Heart left ventricle (tissue), 16 donors: ENCODE measurements at places on chromosomes 11 and 22. TPM values are rescaled to one million over a fixed set of nuclear protein-coding genes. Genes with fewer than 3 reads are reported as not detected.
A peak's percentile ranks its signal among the peaks of the same experiment; 100 is the strongest.

The ZC3H7B gene
- 35.6 TPM for total RNA-seq

- H3K36me3 ChIP-seq = no peaks in the 10 kb centered on the region
- H3K27me3 ChIP-seq = no peaks in the 10 kb centered on the region
Observed at GRCh38 chr22:31143038-31143437, 2.7 kb upstream of the PLA2G3 start.

The ISX gene
- total RNA-seq = not detected

The MIAT gene
- total RNA-seq = 0.31 TPM

- no peak overlapping the region for H3K4me3 ChIP-seq
- H3K4me1 ChIP-seq = no peaks in the 10 kb centered on the region
- DNase-seq = no peak
- H3K27ac ChIP-seq = no peak overlapping the region
- no peaks in the 10 kb centered on the region for H3K27me3 ChIP-seq
- H3K36me3 ChIP-seq = no peaks in the 10 kb centered on the region
Observed at GRCh38 chr22:30776476-30776875, 81.8 kb downstream of the OSBP2 start.

DNA sequence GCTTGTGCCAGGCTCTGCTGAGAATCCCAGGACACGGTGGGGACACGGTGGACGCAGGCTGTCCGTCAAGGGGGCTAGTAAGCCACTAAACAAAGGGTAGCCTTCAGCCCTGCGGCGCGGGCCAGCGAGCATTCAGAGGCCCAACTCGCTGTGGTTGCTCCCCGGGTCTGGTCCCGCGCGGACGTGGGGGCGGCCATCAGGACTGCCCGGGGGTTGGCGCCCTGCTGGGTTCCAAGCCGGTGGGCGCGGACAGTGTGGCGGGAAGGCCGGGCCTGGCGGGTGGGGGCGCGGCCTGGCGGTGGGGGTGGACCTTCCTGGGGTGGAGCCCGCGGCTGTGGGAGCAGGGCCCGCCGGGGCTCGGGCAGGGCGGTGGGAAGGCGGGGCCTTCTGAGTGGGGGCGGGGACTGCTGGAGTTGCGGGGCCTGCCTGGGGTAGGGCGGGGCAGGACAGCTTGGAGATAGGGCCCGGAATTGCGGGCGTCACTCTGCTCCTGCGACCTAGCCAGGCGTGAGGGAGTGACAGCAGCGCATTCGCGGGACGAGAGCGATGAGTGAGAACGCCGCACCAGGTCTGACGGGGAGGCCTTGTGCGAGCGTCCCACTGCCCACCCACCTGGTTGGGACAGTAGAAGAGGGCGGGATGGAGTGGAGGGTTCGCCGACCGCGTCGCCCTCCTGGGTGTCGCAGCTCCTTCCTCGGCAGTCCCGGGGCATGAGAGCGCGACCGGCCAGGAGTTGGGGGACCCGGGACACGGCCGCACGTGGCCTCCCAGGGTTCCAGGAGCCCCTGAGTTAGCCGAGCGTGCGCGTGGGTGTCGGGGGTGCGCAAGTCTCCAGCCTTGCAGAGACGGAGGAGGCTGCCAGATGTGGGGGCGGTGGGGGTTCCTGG is at the start of gene SERHL2:
Gene SERHL2 (plus strand): TSS at position 482 of the 887 bp plus-strand sequence. CDS start 65 bp downstream, at position 547.
- H3K27ac ChIP-seq = peak within 1 kb of the TSS; percentile 37
- no peaks in the 10 kb centered on the region for H3K27me3 ChIP-seq
- no peaks in the 10 kb centered on the region for H3K36me3 ChIP-seq
- H3K4me1 ChIP-seq = peaks cover 4% of the 10 kb centered on the region
- DNase-seq = peak; percentile 93

The FJX1 gene
- total RNA-seq = 7.2 TPM

- peak overlapping the region; percentile 80 for H3K27ac ChIP-seq
- H3K4me3 ChIP-seq = no peak overlapping the region
Observed at GRCh38 chr22:50641696-50642607, 14.0 kb upstream of the ARSA start.

GRCh38 chr11:22567759-22568158 is 57.9 kb downstream of the FANCF start:
- H3K27me3 ChIP-seq = no peaks in the 10 kb centered on the region
- H3K27ac ChIP-seq = no peak overlapping the region
- no peaks in the 10 kb centered on the region for H3K36me3 ChIP-seq
- DNase-seq = no peak
- no peak overlapping the region for H3K4me3 ChIP-seq
- no peaks in the 10 kb centered on the region for H3K4me1 ChIP-seq

- H3K27me3 ChIP-seq = no peaks in the 10 kb centered on the region
- peaks cover 20% of the 10 kb centered on the region for H3K4me1 ChIP-seq
- H3K36me3 ChIP-seq = peaks cover 28% of the 10 kb centered on the region
- H3K4me3 ChIP-seq = peak overlapping the region; percentile 63
- peak overlapping the region; percentile 98 for H3K27ac ChIP-seq
Observed at GRCh38 chr11:65134952-65135632, 773 bp upstream of the SYVN1 start.

DNA sequence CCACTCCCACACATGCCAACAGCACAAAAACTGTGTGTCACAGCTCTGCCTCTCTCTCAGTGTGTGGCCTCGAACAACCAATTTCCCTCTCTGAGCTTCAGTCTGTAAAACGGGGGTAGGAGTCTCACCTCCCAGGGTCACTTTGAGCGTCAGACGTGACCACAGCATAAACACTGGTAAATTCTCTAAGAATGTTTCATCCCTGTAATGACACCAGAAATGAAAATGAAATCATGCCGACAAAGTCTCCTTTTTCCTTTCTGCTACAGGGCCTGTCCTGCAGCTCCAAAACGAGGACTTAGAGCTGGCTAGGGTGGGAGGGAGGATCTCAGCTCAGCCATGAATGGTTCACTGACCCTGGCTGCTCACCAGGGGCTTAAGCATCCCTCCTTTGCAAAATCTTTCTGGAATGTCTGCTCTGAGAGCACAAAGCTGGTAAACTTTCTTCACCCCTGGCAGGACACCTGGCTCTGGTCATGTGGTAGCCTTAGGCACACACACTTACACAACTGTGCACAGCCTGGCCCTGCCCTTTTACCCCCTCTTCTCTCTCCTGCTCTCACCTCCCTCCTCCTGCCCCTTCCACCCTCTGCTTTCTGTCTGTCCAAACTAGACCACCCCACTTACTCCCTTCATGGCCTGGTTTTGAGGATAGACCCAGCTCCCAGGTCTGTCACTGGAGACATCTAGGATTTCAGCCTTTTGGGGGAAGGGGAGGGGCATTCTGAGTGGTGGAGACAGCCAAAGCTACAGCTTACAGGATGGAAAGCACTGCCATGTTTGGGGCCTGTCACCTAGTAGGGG is 12.3 kb upstream of the TSKU start:
- peaks cover 83% of the 10 kb centered on the region for H3K4me1 ChIP-seq
- no peaks in the 10 kb centered on the region for H3K36me3 ChIP-seq

- H3K4me3 ChIP-seq = no peak overlapping the region
- no peaks in the 10 kb centered on the region for H3K36me3 ChIP-seq
- H3K4me1 ChIP-seq = no peaks in the 10 kb centered on the region
Observed at GRCh38 chr11:131839326-131839725, 468.9 kb downstream of the NTM start.

- H3K27me3 ChIP-seq = no peaks in the 10 kb centered on the region
- H3K4me1 ChIP-seq = no peaks in the 10 kb centered on the region
- no peak for DNase-seq
- H3K27ac ChIP-seq = no peak overlapping the region
- no peak overlapping the region for H3K4me3 ChIP-seq
- H3K36me3 ChIP-seq = no peaks in the 10 kb centered on the region
Observed at GRCh38 chr11:10991393-10991792, 133.5 kb upstream of the ZBED5 start.

DNA sequence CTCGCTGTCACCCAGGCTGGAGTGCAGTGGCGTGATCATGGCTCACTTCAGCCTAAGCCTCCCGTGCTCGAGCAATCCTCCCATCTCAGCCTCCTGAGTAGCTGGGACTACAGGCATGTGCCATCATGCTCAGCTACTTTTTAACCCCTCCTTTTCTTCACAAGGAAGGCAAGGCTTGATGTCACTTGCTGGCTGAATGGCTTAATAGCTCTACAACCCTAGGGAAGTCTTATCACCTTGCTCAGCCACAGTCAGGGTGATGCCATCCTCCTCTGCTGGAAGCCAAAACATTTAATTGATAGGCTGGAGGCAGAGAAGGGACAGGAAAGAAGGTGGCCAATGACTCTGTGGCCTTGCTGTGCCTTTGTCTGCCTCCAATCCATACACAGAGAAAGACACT is 131.9 kb downstream of the MED15 start:
- no peak overlapping the region for H3K4me3 ChIP-seq
- no peaks in the 10 kb centered on the region for H3K27me3 ChIP-seq
- H3K4me1 ChIP-seq = no peaks in the 10 kb centered on the region

The SLN gene
- 27.6 TPM for total RNA-seq

GRCh38 chr11:35683728-35684339 is 21.3 kb downstream of the TRIM44 start:
- peaks cover 28% of the 10 kb centered on the region for H3K36me3 ChIP-seq
- H3K27me3 ChIP-seq = no peaks in the 10 kb centered on the region
- H3K27ac ChIP-seq = no peak overlapping the region
- peaks cover 5% of the 10 kb centered on the region for H3K4me1 ChIP-seq
- no peak for DNase-seq
- H3K4me3 ChIP-seq = no peak overlapping the region

DNA sequence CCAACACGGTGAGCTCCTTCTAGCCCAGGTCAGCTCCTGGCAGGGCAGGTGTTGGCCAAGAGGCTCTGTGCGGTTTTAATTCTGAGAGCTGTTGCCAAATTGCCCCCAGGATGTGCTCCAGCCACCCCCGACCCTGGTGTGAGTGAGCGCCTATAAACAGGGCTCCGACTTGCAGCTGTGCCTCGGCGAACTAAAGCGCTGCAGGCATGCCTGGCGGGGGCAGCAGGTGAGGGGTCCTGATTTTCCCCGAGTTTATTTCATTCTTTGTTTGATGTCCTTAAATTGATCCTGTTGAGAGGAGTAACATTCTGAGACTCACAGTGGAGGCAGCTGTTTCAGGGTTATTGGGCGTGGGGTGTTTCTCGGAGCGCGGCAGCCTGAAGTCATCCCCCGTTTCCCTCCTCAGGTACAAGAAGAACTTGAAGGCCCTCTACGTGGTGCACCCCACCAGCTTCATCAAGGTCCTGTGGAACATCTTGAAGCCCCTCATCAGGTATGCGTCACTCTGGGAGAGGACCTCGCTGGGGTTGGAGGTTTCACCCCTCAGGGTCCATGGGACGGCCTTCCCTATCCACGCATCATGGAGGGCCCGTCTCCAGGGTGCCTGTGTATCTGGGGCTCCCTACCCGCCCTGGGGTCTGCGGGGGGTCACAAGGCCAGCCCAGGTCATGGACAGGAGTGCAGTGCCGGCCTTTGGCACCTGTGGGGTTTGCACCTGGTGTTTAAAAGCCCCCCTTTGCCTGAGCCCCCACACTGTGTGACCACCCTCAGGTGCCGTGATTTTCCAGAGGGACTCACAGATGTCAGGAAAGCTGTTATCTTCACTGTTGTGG is 62.1 kb downstream of the ARHGAP8 start:
- no peak for DNase-seq
- no peak overlapping the region for H3K27ac ChIP-seq
- no peaks in the 10 kb centered on the region for H3K36me3 ChIP-seq

DNA sequence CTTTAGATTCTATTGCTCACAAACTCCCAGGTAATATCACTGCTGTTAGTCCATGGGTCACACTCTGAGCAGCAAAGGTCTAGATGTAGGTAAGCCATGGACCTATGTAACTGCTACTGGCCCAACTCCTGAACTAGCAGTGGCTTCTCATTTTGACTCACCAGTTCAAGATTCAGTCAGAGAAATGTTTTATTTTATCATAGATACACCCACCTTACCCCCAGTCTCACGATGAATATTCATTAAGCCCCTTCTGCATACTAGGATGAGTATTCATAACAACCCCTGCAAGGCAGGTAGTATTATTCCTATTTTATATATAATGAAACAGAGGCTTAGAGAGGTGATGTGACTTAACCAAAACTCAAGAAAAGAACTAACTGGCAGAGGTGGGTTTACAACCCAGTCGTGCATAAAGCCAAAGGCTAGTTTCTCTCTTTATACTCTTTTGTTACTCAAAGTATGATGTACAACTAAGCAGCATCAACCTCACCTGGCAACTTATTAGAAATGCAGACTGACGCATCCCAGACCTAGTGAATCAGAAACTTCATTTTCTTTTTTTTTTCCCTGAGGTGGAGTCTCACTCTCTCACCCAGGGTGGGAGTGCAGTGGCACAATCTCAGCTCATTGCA is 957.6 kb upstream of the CCDC90B start:
- no peak for DNase-seq
- no peak overlapping the region for H3K27ac ChIP-seq
- no peak overlapping the region for H3K4me3 ChIP-seq
- no peaks in the 10 kb centered on the region for H3K36me3 ChIP-seq
- no peaks in the 10 kb centered on the region for H3K27me3 ChIP-seq
- H3K4me1 ChIP-seq = no peaks in the 10 kb centered on the region

DNA sequence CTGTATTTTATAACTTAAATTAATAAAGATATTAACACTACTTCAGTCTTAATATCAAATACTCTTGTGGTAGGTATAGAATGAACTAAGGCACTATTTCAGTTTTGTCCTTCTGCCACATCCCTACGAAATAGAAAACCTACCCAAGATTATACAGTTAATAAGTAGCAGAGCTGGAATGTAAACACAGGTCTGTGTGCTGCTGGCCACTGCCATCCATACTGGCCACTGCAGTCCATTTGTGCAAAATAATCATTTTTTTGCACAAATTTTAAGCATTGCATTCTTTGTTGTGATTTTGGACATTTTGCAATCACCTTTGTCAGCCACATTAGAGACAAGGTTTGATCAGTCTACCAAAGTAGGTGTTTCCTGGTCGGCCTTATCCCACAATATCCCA is 91.9 kb downstream of the ME3 start:
- peaks cover 38% of the 10 kb centered on the region for H3K4me1 ChIP-seq
- H3K4me3 ChIP-seq = no peak overlapping the region

DNA sequence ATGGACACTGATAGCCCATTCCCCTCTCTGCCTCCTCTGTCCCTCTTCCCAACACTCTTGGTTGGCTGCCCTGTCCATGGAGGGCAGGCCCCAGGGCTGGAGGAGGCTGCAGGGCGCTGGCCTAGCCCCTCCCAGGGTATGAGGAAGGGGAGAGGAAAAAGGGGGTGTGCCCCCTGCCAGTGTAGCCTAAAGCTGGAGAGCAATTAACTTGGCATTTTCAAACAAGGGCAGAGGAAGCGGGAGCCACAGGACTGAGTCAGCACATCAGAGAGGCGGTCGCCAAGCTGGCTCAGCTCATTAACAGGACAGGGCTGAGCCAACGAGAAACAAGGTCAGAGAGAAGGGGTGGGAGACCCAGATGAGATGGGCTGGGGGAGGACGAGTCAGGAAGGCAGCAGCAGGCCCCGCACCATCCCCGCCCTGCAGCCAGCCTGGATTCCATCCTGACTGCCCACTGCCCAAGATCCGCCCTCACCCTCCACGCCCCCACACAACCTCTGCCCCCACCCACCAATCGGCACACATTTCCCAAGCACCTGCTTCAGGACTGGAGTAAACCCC is 76.3 kb downstream of the BUD13 start:
- no peaks in the 10 kb centered on the region for H3K4me1 ChIP-seq
- no peak for DNase-seq
- H3K36me3 ChIP-seq = no peaks in the 10 kb centered on the region
- peaks cover 5% of the 10 kb centered on the region for H3K27me3 ChIP-seq
- H3K27ac ChIP-seq = no peak overlapping the region

The SYT8 gene
- not detected for total RNA-seq

The CHST1 gene
- 0.59 TPM for total RNA-seq

- DNase-seq = no peak
- H3K27ac ChIP-seq = peak overlapping the region; percentile 87
Observed at GRCh38 chr11:57598831-57599155, 1.3 kb downstream of the SERPING1 start.
